ENCODE measurements at places on chromosomes 1 and 21.

DNA sequence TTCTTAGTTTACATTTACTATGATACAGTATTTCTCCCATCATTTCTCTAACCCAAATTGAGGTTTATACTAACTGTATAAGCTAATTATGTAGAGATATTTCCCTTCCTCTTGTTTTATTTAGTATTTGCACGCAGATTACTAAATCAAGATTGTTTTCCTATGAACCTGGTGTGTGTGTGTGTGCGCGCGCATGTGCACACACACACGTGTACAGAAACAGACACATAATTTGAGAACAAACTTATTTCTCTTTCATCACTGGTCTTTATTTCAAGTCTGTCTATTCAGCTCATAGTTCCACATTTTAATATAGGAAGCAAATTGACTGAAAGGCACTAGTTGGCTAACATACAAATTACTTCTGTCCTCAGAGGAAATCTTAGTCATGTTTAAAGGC, 19.7 kb upstream of the COL24A1 start:
- DNase-seq: no peak

DNA sequence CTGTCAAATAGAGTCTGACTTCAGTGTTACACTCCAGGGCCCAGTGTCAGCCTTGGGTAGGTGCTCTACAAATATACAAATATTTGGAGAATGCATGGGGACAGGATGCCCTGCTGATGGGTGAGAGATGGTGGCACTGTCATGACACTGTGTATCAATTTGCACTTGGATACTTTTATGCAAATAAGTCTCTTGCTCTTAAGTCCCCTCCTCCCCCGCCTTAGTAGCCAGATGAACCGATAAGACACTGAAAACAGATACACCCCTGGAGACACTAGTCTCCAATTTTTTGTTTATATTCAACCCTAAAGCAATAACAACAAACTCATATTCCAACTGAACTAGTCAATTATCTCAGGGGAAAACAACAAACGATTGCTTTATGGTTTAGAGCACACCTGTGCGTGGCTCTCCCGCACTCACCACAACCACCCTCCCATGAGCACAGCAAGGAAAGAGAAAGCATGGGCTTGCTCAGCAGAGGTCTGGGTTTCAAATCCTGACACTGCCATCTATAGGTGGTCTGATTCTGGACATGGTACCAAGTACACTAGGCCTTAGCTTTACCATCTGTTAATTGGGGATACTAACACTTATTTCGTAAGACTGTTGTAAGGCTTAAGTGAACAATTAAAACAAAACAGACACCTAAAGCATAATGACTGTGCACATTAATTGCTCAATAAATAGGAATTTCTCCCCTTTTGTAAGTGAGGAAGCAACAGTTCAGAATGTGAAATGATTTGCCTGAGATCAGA, 50.3 kb downstream of the HIVEP3 start:
- DNase-seq: no peak

DNA sequence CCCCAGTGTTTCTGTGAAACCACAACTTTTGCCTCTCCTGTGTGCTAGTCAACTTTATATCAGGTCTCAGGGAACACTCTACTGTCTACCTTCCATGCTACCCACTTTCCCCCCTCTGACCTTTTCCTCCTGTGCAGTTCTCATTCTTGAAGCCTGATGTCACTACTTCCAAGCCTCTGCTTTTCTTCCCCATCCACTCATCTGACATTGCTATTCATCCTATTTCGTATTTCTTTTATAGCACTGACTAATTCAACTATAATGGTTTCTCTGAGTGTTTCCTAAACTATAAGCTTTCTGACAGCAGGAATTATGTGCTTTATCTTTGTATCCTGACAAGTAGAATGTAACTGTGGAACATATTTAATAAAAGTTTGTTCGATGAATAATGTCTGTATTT, 18.2 kb upstream of the DPH5 start:
- no peak for DNase-seq

- DNase-seq: no peak
These were observed 16.6 kb upstream of the EDEM3 start for GRCh38 chr1:184771190-184771691.

- DNase-seq: no peak
These were observed 18.2 kb downstream of the PHLDA3 start for GRCh38 chr1:201450721-201451291.

DNA sequence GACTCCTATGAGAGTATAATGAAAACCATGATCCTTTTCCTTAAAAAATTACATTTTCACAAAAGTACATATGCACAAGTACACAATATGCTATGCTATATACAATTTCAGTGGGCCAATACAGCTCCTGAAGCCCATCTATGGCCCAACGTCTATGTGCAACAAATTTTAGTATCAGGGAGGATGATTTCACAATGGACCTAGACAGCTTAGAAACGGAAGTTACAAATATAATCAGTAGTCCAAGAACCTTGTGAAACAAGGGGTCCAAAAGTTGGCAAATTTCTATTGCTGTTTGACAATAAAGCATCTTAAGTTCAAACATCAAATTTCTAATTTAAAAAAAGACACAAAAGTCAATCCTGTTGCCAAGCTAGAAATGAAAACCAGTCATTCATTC, 87.0 kb downstream of the DPYD start:
- no peak for DNase-seq

- no peak for DNase-seq
These were observed 61.3 kb downstream of the ASTN1 start for GRCh38 chr1:177103005-177103852.

DNA sequence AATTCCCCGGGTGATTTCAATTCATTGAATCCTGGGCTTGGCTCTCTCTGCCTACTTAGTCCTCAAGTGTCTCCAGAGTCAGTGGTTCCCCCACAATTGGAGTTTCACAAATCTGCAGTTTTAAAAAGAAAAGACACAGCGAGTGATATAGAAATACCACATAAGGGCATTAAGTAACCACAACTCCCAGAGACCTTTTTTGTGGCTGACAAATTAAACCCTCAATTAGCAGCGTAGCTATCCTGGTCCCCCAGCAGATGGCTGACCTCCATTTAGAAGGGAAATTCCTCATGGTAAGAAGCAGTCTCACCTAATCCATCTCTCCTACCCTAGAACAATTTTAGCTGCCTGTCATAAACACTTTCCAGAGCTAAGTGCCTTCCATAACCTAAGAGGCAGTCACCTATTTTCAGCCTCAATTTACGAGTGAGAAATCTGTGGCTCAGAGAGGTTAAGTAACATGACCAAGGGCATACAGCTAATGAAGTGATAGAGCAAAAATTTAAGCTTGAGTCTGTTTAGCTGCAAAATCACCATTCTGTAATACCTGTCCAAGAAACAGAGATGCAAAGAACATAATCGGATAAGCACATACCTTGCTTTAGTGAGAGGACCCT, 56.0 kb upstream of the NBPF3 start:
- DNase-seq: no peak

GRCh38 chr1:11757047-11757446, 4.9 kb upstream of the C1orf167 start:
- no peak for DNase-seq

DNA sequence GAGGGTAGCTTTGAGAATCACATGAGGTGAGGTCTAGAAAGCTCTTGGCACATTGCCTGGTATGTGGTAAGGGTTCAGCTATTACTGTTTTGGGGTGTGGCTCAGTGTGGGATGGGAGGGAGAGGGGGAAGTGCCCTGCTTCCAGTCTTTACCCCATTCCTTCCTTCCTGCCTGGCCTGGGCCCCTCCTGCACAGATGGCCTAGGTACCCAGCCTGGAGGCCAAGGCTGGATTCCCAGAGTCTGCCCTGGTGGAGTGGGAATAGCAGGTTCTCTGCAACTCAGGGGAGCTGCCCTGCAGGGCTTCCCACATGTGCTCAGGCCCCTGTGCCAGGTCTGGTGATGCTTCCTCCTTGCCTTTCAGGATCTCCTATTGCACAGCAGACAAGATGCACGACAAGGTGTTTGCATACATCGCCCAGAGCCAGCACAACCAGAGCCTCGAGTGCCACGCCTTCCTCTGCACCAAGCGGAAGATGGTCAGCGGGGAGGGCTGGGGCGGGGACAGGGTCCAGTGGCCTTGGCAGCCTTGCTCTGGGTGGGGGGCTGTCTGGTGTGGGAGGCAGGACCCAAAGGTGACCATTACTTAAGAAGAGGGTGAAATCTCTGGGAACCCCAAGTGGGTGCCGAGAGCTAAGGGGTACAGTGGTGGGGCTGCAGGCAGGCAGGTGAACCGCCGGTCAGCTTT, 13.5 kb downstream of the LDLRAP1 start:
- DNase-seq: no peak

- no peak for DNase-seq
These were observed 221.6 kb downstream of the BRINP2 start for GRCh38 chr1:177392336-177392735.

GRCh38 chr1:151001602-151002001, 5.1 kb downstream of the MINDY1 start:
- no peak for DNase-seq

- no peak for DNase-seq
These were observed 11.8 kb upstream of the PAX7 start for GRCh38 chr1:18618546-18619466.

DNA sequence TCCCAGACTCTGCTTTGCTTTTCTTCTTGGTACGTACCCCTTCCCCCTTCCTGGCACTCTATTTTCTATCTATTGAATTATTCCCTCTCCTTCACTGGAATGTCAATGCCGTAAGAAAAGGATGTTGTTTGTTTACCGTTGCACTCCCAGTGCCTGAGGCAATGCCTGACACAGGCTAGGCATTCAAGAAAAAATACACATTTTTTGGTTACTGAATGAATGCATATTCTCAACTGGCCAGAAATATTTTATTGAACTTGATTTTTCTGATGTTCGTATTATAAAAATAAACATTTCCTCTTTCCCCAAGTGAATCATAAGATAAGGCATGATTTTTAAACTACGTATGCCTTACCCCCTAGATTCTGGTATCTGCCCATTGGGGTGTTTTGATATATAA, 41.2 kb downstream of the GNG12 start:
- no peak for DNase-seq

GRCh38 chr1:114719424-114719787, 2.8 kb upstream of the NRAS start:
- no peak for DNase-seq

- DNase-seq: no peak
These were observed 142.8 kb upstream of the DNAH14 start for GRCh38 chr1:224786533-224787250.

GRCh38 chr1:19229229-19229628, 19.2 kb upstream of the UBR4 start:
- no peak for DNase-seq

DNA sequence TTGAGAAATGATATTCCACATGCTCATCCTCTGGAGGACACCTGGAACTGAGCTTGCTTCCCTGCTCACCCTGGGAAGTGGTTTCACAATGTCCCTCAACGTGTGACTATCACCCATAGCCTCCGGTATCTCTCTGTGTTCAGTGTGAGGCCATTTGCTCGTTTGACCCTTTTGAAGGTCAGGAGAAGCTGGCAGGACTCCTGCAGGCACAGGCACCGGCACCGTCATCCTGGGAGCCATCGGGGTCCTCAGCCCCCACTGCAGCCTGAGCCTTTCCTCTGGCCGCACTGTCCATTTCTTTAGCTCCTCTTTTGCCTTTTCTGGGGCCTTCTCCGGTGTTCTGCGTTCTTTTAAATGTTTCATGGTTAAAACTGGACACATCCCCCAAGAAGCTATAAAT, 159.6 kb upstream of the COL6A1 start:
- DNase-seq: no peak

DNA sequence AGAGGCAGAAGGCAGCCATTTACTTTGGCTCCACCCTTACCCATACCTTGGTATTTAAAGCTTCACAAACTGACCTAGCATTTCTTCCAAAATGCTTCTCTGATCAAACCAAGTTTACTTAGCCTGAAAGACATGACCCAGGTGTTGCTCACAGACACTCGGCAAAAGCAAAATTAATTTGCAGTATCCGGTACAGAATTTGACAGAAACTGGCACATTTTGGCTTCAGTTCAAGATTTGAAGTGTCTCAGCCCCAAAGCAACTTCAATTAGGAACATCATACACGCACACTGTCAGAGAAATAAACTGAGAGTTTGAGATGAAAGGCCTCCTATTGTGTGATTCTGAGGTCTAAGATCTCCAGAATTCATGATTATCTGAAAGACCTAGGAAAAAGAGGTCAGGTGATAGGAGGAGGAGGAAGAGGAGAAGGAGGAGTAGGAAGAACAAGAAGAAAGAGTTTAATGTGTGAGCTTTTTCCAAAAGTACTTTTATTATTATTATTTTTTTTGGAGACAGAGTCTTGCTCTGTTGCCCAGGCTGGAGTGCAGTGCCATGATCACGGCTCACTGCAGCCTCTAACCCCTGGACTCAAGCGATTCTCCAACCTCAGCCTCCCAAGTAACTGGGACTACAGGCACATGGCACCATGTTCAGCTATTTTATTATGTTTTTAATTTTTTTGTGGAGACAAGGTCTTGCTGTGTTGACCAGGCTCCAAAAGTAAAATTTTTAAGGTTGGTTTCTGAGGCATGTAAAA, 143.6 kb downstream of the SLC45A1 start:
- no peak for DNase-seq

DNA sequence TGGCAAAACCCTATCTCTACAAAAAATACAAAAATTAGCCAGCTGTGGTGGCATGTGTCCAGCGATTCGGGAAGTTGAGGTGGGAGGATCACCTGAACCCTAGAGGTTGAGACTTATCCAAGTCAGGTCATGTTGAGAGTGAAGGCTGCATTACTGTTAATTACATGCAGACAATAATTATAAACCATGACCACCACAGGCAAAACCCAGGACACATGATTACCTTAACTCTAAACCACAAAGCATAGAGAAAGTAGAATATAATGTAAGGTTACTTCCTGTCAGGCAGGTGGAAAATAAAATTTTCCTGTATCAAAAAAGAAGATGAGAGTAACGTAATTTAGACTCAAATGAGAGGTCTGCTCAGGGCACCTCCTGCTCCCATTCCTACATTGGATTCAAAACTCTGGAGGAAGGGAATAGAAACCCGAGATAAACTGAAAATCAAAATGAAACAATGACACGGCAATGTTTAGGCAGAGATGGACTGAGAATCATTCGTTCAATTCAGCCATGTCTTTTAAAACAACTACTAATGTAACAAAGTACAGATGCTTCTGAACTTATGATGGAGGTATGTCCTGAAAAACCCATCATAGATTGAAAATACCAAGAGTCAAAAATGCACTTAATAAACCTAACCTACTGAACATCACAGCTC, 33.6 kb downstream of the RGS8 start:
- DNase-seq: no peak

DNA sequence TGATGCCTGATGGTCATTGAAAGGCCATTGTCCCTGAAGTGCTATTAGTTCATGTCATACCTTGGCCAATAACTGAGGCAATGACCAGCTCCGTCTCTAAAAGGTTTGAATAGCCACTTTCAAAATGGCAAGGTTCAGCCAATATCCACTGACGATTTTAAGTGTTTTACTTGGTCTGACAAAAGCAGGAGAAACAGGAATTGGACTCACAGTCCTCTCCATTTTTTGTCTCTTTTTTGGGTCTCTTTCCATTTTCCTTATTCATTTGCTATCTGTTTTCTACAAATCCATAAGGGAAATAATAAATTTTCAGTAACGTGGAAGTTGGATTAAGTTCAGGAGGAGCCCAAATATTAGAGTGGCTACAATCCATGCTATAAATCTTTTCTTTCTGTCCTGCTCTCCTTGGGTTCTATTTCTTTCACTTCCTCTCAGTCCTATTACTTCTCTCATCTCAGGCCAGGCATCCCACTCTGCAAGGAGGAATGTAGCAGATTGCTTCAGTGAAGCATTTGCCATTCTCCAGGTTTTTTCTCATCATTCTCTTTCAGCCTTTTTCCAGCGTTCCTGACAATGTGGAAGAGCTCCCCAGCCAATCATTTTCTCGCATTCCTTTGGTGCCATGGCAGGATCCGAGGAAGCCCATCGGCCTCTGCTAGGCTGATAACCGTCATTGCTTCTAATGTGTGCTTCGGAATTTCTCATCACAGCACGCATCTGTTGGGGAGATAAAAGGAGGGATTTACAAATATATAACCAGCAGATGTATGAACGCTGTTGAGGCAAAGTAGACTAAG, 414.5 kb downstream of the ADGRL2 start:
- DNase-seq: no peak

Data from NCI-H2081 treated with DMSO at 0.1 percent for 48 hours (cell line).